ENCODE measurements at places on chromosomes 4 and X.
A peak's percentile ranks its signal among the peaks of the same experiment; 100 is the strongest.

GRCh38 chrX:1430451-1430850 is 22.3 kb downstream of the ASMTL start:
- no peak for DNase-seq

DNA sequence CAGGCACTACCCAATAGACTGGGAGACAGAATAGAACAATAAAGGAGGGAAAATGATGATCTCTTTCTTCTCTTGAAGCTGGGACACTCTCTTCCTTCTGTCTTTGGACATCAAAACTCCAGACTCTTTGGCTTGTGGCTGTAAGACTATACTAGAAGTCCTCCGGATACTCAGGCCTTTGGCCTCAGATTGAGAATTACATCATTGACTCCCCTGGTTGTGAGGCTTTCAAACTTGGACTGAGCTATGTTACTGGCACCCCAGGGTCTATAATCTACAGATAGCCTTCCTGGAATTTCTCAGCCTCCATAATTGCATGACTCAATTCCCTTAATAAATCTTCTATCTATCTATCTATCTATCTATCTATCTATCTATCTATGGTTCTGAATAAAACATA is 294.2 kb upstream of the CT83 start:
- no peak for DNase-seq

GRCh38 chr4:66991521-66991920 is 553.8 kb downstream of the CENPC start:
- no peak for DNase-seq

- peak; percentile 89 for DNase-seq
Observed at GRCh38 chr4:14345356-14345775, 656.9 kb upstream of the CPEB2 start.

GRCh38 chr4:8110071-8110986 is 48.3 kb downstream of the ABLIM2 start:
- DNase-seq, result peak; percentile 88

- no peak for DNase-seq
Observed at GRCh38 chrX:48689208-48689920, 5.8 kb downstream of the WAS start.

DNA sequence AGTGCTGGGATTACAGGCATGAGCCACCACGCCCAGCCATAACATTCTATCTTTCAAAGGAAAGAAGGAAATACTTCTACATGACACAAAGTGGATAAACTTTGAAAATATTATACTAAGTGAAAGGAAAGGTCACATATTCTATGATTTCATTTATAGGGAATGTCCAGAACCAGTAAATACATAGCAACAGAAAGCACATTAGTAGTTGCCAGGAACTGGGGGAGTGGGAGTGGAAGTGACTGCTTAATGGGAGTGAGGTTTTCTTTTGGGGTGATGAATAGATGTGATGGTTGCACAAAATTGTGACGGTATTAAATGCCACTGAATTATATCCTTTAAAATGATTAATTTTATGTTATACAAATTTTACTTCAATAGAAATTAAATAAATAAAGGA is 95.7 kb upstream of the IL15 start:
- DNase-seq, result peak; percentile 21

GRCh38 chr4:53487766-53488165 is 103.5 kb downstream of the LNX1 start:
- DNase-seq, result peak; percentile 20

DNA sequence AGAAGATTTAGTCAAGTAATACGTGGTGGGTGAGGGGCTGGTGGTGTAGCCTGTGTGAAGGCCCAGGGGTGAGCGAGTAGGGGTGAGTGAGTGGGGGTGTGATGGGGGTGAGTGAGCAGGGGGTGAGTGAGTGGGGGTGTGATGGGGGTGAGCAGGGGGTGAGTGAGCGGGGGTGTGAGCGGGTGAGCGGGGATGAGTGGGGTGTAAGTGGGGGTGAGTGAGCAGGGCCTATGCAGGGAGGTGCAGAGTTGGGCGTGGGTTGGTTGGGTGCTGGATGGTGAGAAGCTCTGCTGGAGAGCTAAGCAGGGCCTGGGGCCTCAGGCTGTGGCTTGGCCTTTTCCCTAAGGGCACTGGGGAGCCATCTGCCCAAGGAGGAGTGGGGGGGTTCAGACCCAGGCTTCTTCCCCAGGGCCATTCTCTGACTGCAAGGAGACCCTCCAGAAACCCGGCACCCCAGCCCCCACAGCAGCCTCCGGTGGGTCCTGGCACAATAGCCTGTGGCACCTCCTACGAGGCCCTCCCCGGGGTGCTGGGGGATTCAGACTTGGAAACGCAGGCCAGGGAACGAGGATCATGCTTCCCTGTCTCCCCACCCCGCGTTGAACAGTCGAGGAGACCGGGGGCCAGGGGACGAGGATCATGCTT is 30.4 kb downstream of the SH3TC1 start:
- no peak for DNase-seq

DNA sequence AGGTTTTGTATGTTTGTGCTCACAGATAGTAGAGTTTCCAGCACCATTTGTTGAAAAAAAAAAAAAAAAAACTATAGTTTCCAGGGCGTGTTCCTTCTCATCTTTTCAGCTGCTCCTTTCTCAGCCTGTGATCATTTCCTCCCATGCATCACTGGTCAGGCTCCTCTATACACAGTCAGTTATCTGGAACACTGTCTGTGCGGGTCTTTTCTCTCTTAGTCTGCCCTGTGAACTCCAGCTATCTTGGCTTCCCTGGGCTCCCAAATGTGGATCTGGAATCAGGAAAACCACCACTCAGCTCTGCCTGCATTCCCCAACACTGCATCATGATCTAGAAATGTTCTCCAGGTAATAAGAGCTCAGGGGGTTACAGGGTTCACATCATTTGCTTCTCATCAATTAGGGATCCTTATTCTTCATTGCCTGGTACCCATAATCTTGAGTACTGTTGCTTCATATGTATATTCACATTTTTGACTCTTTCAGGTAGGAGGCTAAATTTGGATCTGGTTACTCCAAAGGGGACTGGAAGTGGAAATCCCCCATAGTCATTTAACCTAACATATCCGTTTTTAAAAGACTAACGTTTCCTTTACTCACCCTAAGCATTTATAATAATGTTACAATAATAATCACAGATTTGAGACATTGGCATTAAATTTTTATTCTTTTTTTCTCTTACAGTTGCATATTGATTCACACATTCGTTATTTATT is 221.8 kb upstream of the KLF3 start:
- peak; percentile 52 for DNase-seq

GRCh38 chr4:174983128-174983750 is 65.1 kb downstream of the ADAM29 start:
- no peak for DNase-seq

- no peak for DNase-seq
Observed at GRCh38 chr4:5664778-5665177, 43.6 kb downstream of the EVC2 start.

DNA sequence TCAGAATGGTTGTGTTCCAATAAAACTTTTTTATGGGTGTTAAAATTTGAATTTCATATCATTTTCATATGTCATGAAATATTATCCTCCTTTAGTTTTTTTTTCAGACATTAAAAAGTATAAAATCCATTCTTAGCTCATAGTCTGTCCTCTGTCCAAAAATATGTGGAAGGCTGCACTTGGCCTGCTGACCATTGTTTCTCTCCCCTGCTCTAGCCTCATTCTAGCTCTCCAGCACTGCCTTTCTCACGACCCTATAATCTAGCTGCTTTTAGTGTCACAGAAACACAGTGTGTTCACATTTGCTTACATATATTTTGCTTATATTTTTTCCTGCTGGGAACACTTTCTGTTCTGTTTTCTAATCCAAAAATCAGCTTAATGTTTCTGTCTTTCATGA is 165.0 kb upstream of the ANK2 start:
- DNase-seq, result no peak

DNA sequence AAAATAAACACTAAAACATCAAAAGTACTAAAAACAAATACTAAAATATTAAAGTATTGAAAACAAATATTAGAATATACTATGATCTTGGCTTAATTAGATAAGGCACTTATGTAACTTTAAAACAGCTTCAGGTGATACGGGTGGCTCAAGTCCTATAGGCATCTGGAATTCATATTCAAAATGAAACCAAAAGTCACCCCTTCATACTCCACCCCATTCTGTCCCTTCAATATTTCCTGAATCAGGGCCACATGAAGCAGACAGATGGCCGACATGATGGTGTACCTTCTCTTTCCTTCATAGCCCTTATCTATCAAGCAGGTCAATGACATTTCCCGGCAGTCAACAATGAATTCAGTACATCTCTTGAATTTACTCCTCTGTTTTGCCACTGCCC is 71.9 kb upstream of the MAGEB10 start:
- no peak for DNase-seq

DNA sequence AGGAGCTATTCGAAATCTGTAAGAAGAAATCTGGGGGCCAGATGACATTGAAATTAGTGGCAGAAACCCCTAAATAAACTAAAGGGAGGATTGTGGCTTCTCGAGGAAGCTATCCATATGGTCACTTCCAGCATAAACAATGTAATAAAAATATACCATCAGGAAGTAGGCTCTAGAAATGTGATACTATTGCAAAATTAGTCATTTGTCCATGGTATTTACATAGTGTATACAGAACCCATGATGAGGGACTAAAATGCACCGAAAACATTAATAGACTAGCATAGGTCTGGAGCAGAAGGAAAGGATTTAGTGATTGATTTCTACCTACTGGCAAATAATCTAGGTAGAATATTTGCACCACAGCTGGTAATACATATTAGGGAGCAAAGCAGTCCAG is 1344.0 kb downstream of the FSTL5 start:
- no peak for DNase-seq

GRCh38 chr4:2954358-2955185 is 8.6 kb downstream of the NOP14 start:
- no peak for DNase-seq

- DNase-seq, result no peak
Observed at GRCh38 chr4:55447108-55447708, 51.5 kb downstream of the TMEM165 start.

- DNase-seq, result no peak
Observed at GRCh38 chr4:173538148-173538908, 8.3 kb upstream of the HAND2 start.

GRCh38 chr4:8171984-8172924 is 13.6 kb upstream of the ABLIM2 start:
- no peak for DNase-seq

DNA sequence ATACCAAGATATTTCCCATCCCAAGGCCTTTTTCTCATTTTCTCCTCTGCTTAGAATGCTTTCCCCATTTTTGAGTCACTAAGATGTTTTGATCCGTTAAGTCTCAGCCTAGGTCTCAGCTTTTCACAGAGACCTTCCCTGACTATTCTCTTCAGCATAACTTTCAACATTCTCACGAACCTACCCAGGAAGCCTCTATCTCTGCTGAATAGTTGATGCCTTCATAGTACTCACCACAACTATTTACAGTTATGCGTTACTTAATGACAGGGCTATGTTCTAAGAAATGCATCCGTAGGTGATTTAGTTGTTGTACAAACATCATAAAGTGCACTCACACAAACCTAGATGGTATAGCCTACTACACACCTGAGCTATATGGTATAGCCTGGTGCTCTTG is 64.5 kb downstream of the ARL9 start:
- no peak for DNase-seq

GRCh38 chrX:100700809-100701208 is 31.1 kb downstream of the SYTL4 start:
- DNase-seq, result no peak

GRCh38 chr4:121484633-121485032 is 103.8 kb upstream of the QRFPR start:
- peak; percentile 69 for DNase-seq

- DNase-seq, result no peak
Observed at GRCh38 chr4:55763996-55764395, 55.6 kb upstream of the EXOC1L start.

- DNase-seq, result peak; percentile 16
Observed at GRCh38 chr4:130183096-130183495, 1087.1 kb downstream of the C4orf33 start.

- no peak for DNase-seq
Observed at GRCh38 chr4:153741541-153741940, 18.3 kb downstream of the RNF175 start.

GRCh38 chr4:146834263-146835034 is 111.2 kb downstream of the TTC29 start:
- no peak for DNase-seq

DNA sequence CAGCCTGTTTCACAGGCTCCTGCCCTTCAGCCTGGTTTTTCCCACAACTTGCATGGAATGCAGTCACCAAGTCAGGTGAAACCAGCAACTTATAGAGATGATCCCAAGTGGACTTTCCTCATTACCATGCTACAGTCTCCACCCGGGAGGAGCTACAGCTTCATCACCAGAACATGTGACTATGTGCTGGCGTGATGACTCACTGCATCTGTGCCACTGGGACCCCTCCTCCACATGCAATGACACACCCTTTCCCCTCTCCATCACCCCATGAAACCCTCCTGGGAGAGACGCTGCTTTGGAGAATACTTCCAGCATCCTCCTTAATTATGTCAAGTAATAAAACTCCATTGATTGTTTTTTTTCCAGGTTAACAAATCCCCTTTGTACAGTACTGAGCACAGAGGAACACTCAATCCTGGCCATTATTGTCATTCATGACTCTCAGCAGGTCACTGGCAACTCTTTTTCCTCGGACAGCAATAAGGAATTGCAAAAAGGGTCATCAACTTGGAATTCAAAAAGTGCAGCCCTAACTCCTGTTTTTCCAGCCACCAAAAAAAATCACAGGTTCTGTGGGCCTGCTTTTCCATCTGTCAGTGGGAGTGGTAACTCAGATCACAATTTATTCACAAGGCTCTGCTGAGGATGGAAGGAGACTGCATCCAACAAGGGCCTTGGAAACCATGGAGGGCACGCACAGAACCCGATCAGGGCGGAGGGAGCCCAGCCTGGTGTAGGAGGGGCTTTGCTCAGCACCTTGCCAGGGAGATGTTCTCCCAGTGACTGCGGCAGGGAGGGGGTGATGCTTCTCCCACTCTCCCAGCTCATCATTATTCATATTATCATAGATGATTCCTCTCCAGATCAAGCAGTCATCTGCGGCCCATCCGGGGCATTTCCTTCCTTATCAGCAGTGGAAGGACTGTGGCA is 17.4 kb downstream of the QDPR start:
- peak; percentile 91 for DNase-seq

DNA sequence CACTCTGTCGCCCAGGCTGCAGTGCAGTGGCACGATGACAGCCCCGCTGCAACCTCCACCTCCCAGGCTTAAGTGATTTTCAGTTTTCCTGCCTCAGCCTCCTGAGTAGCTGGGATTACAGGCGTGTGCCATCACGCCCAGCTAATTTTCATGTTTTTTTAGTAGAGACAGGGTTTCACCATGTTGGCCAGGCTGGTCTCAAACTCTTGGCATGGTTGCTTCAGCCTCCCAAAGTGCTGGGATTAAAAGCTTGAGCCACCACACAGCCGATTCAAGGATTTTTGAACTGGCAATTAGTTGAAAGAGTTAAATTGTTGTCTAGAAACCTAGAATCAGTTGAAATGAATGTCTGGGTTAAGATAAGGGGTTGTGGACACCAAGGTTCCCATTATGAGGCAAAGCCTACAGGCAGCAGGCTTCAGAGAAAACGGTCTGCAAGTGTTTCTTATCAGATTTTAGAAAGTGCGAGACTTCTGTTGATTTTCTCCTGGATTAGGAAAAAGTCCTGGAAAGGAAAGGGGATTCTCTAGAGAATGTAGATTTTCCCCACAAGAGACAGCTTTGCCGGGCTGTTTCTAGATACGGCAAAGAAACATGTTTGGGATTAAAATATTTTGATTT is 8.3 kb upstream of the CCNI start:
- no peak for DNase-seq

Measured in kidney tubule cell (primary cell).